ENCODE measurements at places on chromosomes 12 and 14.

DNA sequence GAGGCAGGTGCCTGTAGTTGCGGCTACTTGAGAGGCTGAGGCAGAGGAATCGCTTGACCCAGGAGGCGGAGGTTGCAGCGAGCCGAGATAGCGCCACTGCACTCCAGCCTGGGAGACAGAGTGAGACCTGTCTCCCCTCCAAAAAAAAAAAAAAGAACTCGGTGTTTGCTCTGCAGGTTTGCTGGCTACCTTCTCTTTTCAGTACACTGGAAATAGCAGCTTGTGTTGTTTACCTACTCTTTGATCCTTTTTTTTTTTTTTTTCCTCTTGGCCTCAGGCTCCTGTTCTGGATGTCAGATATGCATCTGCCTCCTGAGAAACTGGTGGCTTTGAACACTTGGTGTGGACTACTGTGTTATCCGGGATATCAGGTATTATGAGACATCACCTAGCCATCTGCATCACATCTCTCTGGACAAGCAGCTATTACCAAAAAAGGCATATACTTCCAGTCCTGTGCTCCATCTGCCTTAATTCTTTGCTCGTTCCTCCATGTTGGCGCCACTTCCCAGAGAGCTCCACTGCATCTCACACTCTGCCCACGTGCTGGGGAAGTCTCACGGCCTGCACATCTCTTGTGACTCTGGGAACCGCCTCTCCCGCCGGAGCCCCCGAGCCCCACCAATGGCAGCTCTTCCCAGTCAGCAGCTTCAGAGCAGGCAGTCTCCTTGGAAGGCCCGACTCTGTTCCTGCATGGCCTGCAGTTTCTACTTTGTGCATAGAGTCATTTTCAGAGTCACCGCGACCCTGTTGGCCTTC, 50.9 kb upstream of the TRAF3 start:
- DNase-seq: no peak

GRCh38 chr12:89731089-89731488, 22.5 kb upstream of the ATP2B1 start:
- DNase-seq: no peak

GRCh38 chr12:55068416-55069010, 48.7 kb downstream of the NEUROD4 start:
- no peak for DNase-seq

GRCh38 chr12:76006028-76006925, 25.3 kb downstream of the PHLDA1 start:
- no peak for DNase-seq

- no peak for DNase-seq
Measured at GRCh38 chr12:49557917-49558215, 10.1 kb downstream of the MCRS1 start.

- no peak for DNase-seq
Measured at GRCh38 chr14:97336179-97336578, 539.0 kb downstream of the VRK1 start.

- no peak for DNase-seq
Measured at GRCh38 chr14:60188696-60189095, 23.5 kb upstream of the DHRS7 start.

GRCh38 chr12:60093428-60093827, 497.6 kb downstream of the SLC16A7 start:
- no peak for DNase-seq

DNA sequence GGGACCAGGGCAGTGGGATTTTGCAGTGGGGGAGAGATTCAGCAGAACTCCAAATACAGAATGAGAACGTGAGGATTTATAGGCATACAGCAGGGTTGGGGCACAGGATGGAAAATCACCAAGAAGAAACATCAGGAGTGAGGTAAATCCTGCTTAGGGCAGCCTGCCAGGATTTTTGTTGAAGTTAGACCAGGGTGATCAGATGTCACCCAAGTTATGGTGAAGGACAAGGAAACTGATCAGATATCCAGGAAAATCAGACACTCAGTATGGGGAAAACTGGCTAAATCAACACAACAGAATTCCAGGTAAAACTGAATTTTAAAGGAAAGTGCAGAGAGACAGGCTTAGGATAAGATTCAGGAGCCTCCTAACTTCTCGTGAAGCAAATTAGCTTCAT, 682.4 kb downstream of the TMEM121 start:
- no peak for DNase-seq

DNA sequence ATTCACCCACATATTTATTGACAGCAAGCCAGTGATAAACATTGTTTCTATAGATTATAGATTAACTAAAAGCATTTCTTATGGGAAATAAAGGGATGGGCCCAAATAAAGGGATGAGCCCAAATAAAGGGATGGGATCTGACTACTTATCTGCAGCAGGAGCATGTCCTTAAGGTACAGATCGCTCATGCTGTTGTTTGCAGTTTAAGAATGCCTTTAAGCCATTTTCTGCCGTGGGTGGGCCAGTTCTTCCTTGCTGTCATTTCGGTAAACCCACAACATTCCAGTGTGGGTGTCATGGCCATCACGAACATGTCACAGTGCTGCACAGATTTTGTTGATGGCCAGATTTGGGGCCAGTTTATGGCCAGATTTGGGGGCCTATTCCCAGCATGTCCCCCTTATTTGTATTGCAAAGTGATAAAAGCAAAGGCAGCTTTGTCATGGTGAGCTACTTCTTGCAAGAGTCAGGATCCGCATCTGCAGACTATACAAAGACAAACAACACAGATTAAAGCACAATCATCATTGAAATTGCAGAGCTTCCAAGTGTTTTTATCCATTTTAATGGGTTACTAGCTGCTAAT, 700.7 kb downstream of the LRFN5 start:
- DNase-seq: no peak

GRCh38 chr12:12331896-12332295, 18.1 kb downstream of the MANSC1 start:
- no peak for DNase-seq

DNA sequence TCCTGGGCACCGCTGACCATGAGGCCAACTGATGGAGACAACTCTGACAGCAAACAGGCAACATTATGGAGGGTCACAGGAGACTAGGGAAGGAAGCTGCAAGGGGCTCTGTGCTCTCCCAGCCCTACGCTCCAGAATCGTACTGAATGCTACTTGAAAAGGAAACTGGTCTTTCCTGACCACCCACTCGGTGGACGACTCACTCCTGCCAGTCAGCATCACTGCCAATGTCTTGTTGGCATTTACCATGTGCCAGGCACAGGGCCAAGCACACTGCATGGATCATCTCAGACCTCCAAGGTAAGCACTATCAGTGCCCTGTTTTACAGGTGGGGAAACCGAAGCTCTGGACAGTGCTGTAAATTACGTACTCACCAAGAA, 38.0 kb downstream of the CCDC85C start:
- no peak for DNase-seq

GRCh38 chr12:1841586-1842182, 21.3 kb downstream of the LRTM2 start:
- DNase-seq: no peak

DNA sequence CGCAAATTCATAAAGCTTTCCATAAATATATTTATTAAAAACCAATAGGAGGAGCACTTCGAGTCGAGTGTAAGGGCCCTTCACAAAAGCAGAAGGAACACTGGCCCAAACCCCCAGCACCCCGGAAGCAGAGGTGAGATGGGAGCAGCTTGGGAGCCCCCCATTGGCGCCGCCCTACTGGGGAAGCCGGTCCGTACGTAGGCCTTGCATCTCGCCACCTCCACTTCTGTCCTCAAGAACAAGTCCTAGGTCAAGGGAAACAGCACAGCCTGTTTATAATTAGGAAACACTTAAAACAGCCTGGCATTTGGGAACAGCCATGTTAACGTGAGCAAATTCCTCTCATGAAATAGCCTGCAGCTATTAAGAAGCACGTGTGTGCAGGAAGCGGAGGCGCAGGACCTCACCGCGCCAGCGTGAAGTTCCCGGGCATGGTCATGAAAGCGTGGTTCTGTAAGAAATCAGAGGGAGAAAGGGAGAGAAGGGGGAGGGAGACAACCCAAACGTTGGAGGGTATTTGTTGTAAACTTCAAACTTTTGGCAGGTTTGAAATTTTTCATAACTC, 7.7 kb downstream of the ANKRD9 start:
- DNase-seq: no peak

GRCh38 chr12:10941916-10942607, 3.0 kb upstream of the TAS2R14 start:
- DNase-seq: no peak

- no peak for DNase-seq
Measured at GRCh38 chr14:95902273-95902826, 25.7 kb downstream of the TUNAR start.

DNA sequence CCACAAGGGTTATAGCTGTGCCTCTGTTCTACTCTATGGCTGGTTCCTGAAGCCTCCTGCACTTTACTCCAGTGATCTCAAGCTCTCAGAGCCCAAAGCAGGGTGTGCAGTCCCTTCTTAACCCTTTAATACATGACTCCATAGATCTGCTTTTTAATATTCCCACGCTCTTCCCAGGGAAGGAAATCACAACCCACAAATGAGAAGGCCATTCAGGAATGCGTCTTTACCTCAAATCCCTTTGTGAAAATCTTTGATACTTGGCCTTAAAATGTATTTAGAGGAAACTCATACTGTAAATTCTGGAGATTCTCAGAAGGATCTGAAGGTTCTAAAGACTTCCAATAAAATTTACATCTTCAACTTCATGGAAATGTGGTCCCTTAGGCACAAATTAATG, 17.0 kb downstream of the NID2 start:
- DNase-seq: no peak

DNA sequence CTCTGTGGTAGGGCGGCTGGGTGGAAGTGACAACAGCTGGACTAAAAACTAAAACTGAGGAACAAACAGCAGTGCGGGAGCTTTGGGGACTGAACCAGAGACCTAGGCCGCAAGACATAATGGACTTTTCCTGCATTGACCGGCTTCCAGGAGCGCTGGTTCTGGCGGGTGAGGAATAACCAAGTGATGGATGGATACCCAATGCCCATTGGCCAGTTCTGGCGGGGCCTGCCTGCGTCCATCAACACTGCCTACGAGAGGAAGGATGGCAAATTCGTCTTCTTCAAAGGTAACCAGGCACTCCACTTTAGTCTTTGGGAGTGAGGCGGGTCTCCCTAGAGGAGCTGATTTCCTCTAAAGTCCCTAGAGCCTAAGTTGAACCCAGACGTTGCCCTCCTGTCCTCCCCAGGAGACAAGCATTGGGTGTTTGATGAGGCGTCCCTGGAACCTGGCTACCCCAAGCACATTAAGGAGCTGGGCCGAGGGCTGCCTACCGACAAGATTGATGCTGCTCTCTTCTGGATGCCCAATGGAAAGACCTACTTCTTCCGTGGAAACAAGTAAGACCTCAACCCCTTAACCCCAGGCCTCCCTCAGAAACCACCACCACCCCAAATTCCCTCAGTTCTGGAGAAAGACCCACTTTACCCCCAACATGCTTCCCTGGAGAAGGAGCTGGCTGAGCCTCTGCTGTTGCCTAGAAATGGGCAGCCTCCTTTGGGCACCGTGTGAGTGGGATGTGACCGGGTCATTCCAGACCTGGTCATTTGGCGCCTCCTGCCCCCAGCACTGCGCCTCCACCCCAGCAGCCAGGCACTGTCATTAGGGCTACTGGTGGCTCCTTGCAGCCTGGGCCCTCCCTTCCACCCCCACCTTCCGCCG, 8.1 kb downstream of the MMP14 start:
- DNase-seq: no peak

- DNase-seq: no peak
Measured at GRCh38 chr14:78863143-78863542, 693.0 kb downstream of the NRXN3 start.

DNA sequence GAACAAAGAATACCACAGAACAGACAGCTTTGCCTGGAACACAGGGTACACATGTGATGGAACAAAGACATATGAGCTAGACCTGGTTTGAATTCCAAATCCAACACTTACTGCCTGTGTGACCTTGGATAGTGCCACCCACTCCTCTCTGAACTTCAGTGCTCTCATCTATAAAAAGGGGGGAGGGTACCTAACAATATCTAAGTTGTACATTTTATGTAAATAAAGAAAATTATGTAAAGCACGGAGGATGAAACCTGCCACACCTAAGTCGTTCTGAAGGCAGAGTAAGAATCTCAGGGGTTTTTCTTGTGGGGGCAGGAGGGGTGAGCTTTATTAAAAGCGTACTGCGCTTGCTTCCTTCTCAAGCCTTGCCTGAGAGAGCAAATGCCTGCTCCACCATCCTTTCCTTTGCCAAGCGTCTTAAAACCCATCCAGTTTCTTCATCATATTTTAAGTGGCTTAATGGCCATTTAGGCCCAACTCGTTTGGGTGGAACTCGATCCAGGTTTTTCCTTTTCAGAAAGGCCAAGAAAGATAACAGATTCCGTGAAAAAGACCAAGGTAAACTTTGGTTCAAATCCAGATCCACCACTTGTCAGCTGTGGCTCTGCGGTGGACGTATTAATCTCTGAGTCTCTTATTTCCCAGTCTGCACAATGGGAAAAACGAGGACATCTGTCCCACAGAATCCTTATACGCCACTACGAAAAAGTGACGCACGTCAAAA, 946 bp downstream of the DDX24 start:
- DNase-seq: no peak

GRCh38 chr12:53532021-53532420, 24.7 kb upstream of the NPFF start:
- no peak for DNase-seq

GRCh38 chr12:76679778-76680177, 84.1 kb upstream of the ZDHHC17 start:
- DNase-seq: no peak

GRCh38 chr12:88571543-88571942, 8.7 kb downstream of the KITLG start:
- no peak for DNase-seq

DNA sequence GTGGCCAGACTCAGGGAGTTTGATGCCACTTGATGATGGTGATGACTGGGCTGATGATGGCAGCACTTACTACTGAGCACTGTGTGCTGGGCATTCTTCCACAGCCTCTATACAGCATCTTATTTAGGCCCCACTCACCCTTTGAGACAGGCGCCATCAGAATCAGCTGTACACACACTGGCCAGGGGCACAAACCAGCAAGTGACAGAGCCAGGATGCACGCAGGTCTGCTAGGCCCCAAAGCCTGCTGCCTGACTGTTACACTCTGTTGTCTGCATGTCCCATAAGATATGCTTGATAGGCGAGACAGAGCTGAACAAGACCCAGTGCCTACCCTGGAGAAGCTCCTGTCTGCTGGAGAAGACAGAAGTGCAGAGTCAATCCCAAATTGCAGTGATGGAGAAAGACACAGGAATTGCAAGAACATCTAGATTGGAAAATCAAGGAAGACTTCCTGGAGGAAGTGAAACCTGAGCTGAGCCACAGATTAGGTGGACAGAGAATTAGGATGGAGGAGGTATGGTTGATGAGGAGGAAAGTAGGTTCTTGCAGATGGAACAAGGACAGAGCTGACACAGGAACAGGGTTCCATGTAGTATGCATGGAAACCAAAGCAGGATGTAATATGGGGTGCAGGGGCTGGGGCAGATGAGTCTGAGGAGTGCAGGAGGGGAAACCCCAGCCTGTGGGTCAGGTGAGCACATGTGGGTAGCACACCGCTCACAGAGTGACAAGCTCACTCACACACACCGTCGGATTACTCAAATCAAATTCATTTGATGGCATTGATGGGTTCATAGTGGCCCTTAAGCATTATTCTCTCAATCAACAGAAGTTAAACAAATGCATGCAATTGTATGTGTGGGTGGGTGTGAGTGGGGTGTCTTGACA, 117.3 kb downstream of the BEGAIN start:
- DNase-seq: no peak

GRCh38 chr12:203462-204260, 10.3 kb downstream of the SLC6A12 start:
- no peak for DNase-seq

- no peak for DNase-seq
Measured at GRCh38 chr12:23885394-23885793, 64.1 kb downstream of the SOX5 start.
